ENCODE measurements at places on chromosomes 5 and 9. TPM values are rescaled to one million over a fixed set of nuclear protein-coding genes. Genes with fewer than 3 reads are reported as not detected.

Gene PCDHB10
- not detected for polyA plus RNA-seq

Gene ACSL6
- not detected for polyA plus RNA-seq

Gene TSSK1B
- not detected for polyA plus RNA-seq

Gene SLC25A2
- not detected for polyA plus RNA-seq

Gene LRRC19
- not detected for polyA plus RNA-seq

Gene OTULINL
- polyA plus RNA-seq = 0.85 TPM

Gene SHROOM1
- not detected for polyA plus RNA-seq

Gene TRIM41
- polyA plus RNA-seq = 0.40 TPM

Gene FAT2
- polyA plus RNA-seq = not detected

Gene SLC34A1
- not detected for polyA plus RNA-seq

Gene WDR38
- polyA plus RNA-seq = not detected

Gene SEMA5A
- not detected for polyA plus RNA-seq

Gene PCDHGA2
- not detected for polyA plus RNA-seq

Gene CYLC2
- polyA plus RNA-seq = not detected

Gene NIPAL4
- 15.7 TPM for polyA plus RNA-seq

Gene SARDH
- not detected for polyA plus RNA-seq

Gene TIMD4
- not detected for polyA plus RNA-seq

Gene GARIN3
- polyA plus RNA-seq = not detected

Gene FGF1
- polyA plus RNA-seq = not detected

Data from naive B cell (primary cell).